ENCODE measurements at places on chromosomes 4 and X.

DNA sequence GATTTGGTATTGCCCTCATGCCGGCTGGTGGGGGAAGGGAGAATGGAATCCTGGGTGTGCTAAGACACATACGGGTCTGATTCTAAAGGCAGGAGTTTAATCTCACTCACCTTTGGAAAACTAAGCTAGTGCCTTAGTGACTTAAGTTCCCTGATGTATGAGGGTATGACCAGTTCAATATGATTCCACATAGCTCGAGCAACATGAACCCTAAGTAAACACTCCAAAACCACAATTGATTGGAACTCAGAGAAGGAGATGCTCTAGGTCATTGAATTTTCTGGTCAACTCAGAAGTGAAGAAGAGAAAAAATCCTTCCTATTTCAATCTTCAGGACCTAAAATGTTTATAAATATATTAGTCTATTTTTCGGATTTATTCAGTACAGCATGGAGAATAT is 420.1 kb upstream of the INTU start:
- no peak for DNase-seq

DNA sequence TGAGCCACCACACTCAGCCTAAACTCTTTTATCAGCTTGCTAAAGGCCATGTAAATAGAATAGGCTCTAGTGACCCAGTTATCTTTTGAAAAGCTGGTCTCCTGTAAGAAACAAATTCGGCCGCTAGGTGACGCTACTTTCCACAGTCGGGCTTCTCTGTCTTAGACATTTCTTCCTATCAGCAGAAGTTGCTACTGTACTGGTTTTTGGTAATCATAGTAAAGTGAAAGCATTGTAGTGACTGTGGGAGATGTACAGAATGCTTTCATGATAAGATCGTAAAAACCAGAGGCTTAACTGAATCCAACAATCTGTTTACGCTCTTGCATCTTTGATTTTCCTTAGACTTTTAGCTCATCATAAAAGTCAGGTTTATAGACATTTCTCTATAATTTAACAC is 82.6 kb downstream of the GK start:
- DNase-seq: peak; percentile 54

DNA sequence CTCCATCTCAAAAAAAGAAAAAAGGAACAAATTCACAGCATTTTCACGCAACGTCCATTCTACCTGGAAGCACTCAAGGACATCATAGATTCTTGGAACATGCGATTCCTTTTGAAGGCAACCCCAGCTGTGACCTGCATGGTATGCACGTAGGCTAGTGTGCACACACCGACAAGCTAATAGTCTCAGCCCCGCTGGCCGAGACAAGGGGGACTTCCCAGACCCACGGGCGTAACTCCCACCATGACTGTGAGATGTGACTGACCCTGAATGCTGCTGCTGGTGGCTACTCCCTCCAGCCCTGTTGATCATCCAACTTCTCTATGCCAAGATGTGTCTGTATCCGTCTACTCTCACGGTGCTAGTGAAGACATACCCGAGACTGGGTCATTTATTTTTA is 78.3 kb downstream of the CRLF2 start:
- no peak for DNase-seq

DNA sequence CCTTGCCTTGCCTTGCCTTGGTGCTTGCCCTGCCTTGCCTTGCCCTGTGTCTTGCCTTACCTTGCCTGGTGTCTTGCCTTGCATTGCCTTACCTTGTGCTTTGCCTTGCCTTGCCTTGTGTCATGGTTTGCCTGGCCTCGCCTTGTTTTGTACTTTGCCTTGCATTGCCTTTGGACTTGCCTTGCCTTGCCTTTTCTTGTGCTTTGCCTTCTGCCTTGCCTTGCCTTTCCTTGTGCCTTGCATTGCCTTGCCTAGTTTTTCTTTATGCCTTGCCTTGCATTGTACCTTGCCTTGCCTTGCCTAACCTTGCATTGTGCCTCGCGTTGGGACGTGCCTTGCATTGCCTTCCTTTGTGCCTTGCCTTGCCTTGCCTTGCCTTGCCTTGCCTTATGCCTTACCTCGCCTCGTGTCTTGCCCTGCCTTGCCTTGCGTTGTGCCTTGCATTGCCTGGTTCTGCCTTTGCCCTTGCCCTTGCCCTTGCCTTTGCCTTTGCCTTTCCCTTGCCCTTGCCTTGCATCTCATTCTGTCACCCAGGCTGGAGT is 82.8 kb downstream of the TAB3 start:
- no peak for DNase-seq

GRCh38 chrX:108216405-108216804 is 124.8 kb downstream of the ATG4A start:
- no peak for DNase-seq

- DNase-seq: no peak
These were observed 208.8 kb downstream of the UGT8 start for GRCh38 chr4:114807357-114807756.

- peak; percentile 46 for DNase-seq
These were observed 85.0 kb upstream of the FAM241A start for GRCh38 chr4:112060212-112060611.

DNA sequence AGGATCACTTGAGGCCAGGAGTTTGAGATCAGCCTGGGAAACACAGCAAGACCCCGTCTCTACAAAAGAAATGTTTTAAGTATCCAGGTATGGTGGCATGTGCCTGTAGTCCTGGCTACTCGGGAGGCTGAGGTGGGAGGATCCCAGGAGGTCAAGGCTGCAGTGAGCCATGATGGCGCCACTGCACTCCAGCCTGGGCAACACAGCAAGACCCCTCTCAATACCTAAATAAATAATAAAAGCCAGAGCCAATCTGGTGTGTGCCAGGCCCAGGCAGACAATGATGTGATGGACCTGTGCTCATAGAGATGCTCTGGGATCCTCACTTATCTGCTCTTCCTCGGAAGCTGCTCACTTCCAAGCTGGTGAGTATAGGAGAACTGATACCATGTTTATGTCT is 18.2 kb upstream of the SASH3 start:
- no peak for DNase-seq

- no peak for DNase-seq
These were observed 277.3 kb upstream of the TAPT1 start for GRCh38 chr4:16503421-16504100.

Data from EL (cell line).